Mesenchymal stem cell (in vitro differentiated cells and primary cell): ENCODE measurements at places on chromosomes 7 and 10.

DNA sequence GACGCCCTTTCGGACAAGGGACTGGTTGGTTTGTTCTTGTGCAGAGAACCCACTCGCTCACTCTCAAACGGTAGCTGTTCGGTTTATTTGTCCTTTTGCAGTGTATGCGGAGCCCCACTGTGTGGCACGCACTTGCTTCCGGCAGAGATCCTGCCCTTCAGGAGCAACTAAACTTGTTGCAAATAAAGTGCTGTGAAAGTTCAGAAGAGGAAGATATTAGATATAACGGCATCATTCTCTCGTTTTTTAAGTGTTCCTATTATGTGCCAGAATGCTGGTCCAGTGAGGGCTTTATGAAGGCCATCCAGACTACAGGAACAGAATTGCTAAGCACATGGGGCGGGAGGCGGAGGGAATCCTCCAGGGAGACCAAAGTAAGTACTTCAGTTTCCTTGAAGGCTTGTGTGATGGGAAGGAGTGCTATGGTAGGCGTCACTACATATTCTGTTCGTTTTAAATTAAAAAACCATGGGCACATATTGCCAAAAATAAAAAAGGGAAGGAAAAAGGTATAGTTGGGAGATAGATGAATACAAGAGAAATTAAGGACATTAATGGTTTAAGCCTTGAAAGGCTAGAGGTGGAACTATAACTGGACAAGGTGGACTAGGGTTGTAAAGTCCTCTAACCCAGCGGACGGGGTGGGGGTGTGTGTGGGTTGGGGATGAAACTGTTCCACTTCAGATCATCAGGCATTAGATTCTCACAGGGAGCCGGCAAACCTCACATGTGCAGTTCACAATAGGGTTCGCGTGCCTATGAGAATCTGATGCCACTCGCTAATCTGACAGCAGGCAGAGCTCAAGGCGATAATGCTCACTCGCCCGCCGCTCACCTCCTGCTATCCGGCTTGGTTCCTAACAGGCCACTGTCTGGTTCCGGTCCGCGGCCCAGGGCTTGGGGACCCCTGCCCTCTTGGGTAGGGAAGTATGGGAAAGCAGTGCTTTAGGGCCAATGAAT is 704 bp upstream of the ERLIN1 start:
- peak; percentile 9 for DNase-seq

GRCh38 chr10:120459185-120459584 is 2.2 kb downstream of the PLPP4 start:
- DNase-seq, result no peak

DNA sequence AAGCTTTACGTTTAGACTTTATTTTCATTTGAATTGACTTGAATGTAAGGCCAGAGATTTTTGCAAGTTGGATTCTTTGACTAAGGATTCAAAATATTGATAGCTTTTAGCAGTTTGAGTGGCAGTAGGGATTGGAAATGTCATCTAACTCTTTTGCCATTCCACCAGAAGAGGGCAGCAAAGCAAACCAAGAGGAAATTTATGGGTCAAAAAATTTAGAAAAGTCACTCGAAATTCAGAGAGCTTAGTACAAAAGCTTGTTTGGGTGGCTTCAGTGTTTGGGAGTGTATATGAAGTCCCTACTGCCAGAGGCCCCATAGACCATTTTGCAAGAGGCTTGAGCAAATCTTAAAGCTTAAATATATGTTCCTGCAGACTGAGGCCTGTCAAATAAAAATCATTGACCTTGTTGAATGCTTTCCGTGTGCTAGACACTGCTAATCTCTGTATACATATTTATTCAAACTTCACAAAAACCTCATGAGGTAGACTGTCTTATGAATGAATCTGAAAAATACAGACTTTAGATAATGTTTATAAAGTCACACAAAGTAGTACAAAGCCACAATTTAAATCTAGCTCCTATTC is 44.6 kb upstream of the RSBN1L start:
- DNase-seq, result peak; percentile 57

- DNase-seq, result no peak
Observed at GRCh38 chr7:26198781-26199169, 1.8 kb downstream of the HNRNPA2B1 start.

- no peak for DNase-seq
Observed at GRCh38 chr10:129470103-129470851, 3.2 kb downstream of the MGMT start.

DNA sequence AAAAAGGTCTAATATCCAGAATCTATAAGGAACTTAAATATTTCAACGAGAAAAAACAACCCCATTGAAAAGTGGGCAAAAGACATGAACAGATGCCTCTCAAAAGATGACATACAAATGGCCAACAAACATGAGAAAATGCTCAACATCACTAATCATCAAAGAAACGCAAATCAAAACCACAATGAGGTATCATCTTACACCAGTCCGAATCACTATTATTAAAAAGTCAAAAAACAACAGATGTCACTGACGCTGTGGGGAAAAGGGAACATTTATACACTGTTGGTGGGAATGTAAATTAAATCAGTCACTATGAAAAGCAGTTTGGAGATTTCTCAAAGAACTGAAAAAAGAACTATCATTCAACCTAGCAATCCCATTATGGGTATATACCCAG is 6.0 kb downstream of the VWDE start:
- DNase-seq, result no peak

DNA sequence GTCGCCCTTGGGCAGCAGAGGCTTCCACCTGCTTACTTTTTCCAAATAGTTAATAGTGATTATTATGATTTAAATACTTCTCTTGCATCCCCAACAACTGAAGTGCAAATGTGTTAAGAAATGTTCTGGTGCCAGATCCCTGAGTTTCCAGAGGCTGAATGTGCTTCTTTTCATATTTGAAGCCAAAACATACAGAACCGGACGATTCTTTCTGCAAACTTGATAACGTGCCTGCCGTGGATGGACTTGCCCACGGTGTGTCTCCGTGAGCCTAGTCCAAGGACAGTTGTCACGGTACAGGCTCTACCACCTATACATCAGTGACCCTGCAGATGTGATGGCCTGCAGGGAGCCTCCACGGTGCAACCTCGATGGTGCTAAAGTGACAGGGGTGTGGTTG is 198.6 kb upstream of the LYZL2 start:
- no peak for DNase-seq

DNA sequence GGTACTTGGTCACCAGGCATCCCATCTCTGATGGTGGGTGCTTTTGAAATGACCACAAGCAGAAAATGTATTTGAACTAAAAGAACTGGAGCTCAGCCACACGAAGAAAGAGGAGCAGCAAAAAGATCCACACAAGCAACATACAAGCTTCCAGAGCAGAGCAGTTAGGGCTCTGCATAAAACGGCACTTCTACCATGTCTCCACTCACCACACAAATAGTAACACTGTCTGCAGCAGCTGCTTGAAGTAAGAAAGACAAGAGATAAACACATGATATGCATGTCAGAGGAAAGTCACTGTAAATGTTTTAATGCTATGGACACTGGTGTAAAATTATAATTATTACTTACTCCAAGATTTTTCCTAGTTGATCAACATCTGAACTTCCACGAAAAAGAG is 32.5 kb upstream of the FAM133B start:
- no peak for DNase-seq

DNA sequence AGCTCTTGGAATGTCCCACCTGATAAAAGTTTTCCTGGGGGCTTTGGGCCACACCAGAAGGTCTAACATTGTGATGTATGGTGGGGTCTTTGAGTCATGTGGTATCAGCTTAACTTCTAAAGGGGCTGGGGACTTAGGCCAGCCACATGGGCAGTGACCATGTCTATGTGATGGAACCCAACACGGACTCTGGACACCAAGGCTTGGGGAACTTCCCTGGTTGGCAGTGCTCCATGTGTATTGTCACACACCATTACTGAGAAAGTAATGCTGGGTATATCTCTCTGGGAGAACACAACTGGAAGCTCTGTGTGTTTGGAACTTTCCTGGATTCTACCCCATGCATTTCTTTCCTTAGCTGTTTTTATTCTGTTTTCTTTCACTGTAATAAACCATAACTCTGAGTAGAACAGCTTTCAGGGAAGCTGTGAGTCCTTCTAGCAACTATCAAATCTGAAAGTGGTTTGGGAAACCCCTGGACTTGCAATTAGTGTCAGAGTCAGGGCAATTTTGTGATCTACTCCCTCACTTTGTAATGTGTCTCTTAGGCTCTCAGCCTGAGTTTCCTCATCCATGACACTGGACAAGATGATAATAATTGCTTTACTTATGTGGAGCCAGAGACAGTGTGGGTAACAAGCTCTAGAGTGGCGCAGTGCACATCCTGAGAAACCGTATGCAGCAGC is 28.4 kb upstream of the AGK start:
- DNase-seq, result no peak

GRCh38 chr7:152760854-152761748 is 1.5 kb downstream of the ACTR3B start:
- peak; percentile 14 for DNase-seq
